HAP-1 (cell line): ENCODE measurements at places on chromosomes 2 and 18.

- no peak for DNase-seq
Measured at GRCh38 chr18:52992041-52992440, 652.0 kb downstream of the DCC start.

GRCh38 chr2:190802626-190803209 lies 77.9 kb upstream of the GLS start:
- no peak for DNase-seq

GRCh38 chr18:52009958-52010357 lies 330.0 kb upstream of the DCC start:
- DNase-seq: no peak

- no peak for DNase-seq
Measured at GRCh38 chr2:139123795-139124194, 343.6 kb upstream of the NXPH2 start.

DNA sequence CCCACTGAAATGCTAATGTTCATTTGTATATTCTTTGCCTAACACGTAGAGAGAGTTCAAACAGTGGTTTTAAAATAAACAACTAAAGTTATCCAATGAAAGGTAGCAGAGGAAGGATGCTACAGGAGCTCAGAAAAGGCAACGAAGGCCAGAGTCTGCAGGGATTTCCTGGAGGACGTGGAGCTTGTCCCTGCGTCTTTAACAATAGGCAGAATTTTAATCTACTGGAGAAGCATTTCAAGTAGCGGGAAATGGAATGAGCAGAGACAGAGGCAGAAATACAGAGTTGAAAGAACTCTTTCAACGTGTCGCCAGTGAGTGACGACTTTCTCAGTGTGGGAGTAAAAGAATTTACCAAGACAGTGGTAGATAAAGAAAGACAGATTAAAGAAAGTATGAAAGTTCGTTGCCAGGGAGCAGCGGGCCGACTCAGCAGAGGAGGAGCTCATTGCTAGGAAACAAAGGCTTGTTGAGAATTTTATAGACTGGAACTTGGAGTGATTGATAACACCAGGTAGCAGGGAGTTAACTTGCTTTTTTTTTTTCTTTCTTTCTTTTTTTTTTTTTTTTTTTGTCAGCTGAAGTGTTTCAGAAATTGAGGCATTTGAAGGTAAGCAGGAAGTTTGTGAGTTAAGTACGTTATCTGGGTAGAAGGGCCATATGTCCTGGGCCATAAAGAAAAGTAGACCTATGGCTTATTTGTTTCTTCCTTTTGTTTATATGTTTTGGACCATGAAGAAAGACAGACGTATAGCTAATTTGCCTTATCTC lies 625 bp upstream of the NBAS start:
- peak; percentile 59 for DNase-seq

- DNase-seq: no peak
Measured at GRCh38 chr18:8778386-8778785, 73.0 kb downstream of the MTCL1 start.

DNA sequence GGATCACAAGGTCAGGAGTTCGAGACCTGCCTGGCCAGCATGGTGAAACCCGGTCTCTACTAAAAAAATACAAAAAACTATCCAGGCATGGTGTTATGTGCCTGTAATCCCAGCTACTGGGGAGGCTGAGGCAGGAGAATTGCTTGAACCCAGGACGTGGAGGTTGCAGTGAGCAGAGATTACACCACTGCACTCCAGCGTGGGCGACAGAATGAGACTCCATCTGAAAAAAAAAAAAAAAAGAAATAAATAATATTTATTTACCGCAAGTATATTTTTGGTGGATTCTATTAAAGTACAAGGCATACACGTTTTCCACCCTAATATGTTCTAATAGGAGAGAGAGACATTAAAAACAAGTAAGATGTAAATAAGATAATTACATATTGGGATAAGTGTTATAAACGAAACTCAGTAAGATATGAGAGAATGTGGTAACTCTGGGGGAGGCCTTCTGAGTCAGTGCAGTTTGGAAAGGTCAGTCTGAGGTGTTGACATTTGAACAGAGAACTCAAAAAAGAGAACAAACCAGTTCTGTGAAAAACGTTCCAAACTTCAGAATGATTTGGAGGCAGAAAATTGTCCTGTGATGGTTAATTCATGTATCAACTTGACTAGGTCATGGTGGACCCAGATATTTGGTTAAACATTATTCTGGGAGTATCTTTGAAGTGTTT lies 8.8 kb upstream of the POLI start:
- DNase-seq: no peak

DNA sequence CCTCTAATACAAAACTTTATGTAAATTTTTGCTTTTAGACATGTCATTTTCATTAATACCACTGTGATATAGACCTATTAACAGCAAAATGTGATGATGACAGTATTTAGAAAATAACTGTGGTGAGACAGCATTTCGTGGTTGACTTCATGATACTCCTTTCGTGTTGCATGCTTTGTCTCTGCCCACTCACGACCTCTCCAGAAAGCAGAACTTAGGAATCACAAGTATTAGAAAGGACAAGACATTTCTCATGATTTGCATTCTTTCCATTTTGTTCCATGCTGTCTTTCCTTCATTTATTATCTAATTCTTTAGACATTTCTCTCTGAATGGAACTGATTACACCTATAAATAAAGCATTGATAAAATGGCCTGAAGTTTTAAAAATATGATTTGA lies 85.2 kb upstream of the POU3F3 start:
- DNase-seq: no peak

DNA sequence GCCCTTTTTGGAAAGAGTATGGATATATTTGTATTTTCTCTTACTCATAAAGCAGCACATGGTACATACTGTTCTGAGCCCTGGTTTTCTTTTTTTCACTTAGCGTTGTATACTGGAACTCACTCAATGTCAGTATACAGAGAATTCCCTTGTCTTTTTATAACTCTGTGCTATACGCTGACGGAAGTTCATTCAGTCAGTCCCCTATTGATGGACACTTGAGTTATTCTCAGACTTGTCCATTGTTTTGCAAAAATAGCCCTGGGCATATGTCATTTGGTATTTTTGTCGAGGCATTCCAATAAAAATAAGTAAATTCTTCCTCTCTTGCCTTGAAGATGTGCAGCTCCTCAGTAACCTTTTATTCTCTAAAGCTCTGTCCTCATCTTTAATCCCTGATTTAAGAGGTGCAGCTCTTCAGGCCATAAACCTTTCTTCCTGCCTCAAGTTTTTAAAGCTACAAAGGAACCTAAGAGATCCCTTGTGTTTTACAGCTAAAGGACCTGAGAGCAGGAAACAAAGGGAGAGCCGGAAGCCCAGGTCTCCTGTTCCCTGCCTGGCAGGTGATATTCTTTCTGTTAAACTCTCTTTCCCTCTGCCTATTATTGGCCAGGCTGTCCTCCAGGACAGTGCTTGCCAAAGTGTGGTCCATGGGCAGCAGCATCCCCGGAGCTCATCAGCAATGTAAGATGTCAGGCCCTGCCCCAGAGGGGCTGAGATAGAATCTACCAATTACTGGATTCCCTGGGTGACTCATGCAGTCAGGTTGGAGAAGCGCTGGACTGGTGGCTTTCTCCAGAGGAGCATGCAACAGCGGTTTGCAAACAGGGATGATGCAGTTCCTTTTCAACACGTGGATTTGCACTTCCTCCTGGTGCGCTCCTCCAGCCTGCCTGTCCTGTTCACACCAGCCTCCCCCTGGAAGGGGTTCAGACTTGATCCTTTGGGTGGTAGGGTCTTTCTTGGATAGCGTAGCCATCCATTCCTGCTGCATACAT lies 158.0 kb downstream of the NEDD4L start:
- peak; percentile 87 for DNase-seq

GRCh38 chr2:195532628-195533271 lies 124.3 kb upstream of the SLC39A10 start:
- DNase-seq: no peak
